ENCODE measurements at places on chromosomes 16 and 17.

DNA sequence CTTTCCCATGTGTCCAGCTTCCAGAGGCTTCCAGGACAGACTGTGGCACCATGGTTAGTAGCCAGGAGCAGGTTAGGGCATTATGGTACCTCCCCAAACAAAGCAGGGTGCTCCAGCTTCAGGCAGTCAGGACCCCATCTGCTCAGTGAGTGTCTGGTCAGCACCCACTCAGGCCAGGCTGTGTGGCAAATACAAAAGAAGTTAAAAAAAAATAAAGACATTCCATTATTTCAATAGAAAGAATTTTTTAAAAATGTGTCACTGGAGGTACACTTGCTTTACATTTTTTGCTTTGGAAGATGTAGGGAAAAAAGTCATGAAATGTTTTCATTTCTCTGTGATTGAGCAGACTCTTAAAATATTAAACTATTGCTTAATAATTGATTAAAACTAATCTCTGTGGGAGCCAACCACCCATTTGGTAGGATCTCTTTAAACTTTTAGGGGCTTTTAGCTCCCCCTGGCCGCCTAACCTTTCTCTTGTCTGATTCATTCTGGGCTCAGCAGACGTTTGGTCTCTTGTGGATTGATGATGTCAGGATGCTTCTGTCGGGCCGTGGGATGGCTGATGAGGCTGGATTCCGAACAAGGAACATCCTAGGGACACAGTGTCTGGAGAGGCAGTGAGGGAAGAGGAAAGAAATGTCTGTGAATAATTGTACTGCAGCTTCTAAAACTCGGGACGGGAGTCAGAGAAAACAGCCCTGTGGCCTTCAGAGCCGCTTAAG lies 28.4 kb upstream of the NPTX1 start:
- no peak for DNase-seq

DNA sequence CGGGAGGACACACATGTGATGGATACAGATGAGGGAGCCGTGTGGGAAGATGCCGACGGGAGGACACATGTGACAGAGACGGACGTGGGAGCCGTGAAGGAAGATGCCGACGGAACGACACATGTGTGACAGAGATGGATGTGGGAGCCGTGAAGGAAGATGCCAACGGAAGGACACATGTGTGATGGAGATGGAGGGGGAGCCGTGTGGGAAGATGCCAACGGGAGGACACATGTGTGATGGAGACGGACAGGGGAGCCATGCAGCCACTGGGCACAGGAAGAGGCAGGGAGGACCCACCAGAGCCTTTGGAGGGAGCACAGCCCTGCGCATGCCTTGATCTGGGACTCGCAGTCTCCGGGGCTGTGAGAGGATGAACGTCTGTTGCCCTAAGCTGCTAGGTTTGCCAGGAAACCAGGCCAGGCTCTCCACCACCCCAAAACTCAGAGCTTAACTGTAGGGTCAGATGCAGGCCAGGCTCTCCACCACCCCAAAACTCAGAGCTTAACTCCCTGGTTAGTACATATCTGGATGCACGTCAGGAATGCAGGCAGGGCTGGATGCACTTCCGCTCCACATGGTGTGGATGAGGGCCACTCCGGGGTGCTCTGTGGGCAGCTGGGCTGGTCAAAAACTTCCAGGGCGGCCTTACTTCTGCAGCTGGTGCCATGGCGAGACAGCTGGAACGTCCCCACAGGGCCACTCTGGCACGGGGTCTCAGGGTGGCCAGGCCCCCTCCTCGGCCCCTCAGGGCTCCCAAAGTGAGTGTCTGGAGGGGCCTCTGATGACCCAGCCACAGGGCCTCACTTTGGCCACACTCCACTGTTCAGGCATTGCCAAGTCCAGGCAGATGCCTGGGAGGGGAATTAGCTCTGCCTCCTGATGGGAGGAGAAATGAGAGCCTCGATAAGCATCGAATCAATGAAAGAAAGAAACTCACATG lies 47.7 kb upstream of the ZNF469 start:
- DNase-seq: no peak

DNA sequence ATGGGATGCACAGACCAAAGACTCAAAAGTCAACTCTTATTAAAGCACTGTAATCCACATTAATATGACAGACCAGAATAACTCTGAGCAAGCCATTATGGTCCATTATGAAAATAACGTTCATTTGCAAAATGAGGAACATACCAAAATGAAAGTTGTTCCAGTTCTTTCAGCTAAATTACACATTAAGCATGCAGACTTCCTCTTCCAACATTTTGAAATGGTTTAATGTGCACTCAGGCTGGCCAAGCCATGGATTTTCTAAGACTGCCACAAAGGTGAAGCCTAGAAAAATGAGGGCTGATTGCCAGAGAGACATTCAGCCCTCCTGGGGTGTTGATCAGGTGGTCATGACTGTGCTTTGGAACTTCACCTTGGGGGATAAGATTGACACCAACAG lies 56.7 kb upstream of the NOG start:
- no peak for DNase-seq

GRCh38 chr16:19883966-19884485 lies 622 bp downstream of the GPRC5B start:
- peak; percentile 9 for DNase-seq

DNA sequence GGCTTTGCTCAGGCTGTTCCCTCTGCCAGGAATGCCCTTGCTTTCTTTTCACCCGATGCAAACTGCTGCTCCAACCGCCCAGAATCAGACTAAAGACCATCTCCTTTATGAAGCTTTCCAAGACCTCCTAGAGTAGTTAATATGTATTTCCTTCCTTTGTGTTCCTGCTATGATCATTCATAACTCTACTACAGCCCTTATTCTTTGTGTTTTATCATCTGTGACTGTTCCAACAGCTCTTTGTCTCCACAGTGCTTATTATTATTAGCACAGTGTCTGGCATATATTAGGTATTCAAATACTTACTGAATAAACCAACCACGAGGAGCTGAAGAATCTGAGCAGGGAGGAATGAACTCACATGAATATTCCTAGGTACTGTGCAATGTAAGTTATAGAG lies 7.6 kb downstream of the PSME3IP1 start:
- DNase-seq: no peak

GRCh38 chr17:72616447-72616846 lies 476.0 kb downstream of the SLC39A11 start:
- DNase-seq: no peak

- DNase-seq: no peak
Measured at GRCh38 chr16:87150681-87151280, 166.4 kb downstream of the C16orf95 start.
